ENCODE measurements at places on chromosomes 4 and X.
A peak's percentile ranks its signal among the peaks of the same experiment; 100 is the strongest.

DNA sequence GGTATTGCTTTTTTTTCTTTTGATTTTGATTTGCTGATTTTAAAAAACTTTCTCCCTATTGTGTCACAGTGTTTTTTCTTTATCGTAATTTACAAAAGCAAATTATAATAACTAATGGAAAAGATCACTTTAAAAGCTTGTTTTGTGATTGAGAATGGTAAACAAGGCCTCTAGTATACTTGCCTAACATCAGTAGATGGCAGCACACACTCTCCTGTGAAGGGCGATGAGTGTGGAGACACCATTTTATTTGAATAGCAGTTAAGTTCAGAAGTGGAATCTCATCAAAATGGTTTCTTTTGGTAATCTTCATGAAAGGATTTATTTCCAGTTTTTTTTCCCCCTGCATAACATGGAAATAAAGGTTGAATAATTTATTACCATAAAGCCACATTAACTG, 72.3 kb downstream of the PAK3 start:
- peak; percentile 47 for DNase-seq

DNA sequence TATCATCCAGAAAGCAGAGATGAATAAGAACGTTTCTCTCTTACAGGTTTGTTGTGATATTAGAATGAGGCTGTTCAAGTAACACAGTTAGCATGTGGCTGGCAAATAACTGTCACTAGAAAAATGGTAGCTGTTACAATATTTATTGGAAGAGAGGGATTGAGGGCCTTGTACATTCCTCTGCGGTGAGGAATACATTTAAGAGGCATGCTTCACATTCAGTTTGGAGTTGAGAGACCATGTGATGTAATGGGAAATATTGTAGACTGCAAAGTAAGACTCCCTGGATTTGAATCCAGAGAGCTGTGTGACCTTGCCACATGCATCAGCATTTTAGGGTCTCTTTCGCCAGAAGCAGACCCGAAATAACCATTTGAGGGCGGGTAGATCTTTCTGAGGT, 104.8 kb upstream of the KIT start:
- no peak for DNase-seq

GRCh38 chr4:24743927-24744326, 51.4 kb upstream of the SOD3 start:
- DNase-seq: no peak

GRCh38 chr4:183675625-183676024, 16.5 kb downstream of the TRAPPC11 start:
- DNase-seq: no peak

- DNase-seq: no peak
Measured at GRCh38 chr4:185920171-185920570, 108.2 kb upstream of the SORBS2 start.

GRCh38 chrX:1444561-1445500, 7.9 kb downstream of the ASMTL start:
- DNase-seq: no peak

DNA sequence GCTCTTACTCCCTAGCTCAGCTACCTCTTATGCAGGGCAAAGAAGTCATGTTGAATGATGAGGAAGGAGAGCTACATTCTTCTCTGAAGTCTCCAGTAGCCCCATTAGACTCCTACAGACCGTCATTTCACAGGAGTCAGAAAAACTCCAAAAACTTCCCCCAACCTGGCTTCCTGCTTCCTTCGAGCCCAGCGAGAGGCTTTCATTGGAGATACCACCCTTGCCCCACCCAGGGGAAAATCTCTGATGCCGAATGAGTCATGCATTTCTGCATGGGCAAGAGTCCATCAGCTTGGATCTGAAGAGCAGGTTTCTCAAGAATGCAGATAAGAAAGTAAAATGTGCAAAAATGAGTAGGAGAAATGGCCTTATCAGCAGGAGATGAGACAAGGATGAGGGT, 53.0 kb downstream of the ARSF start:
- no peak for DNase-seq

DNA sequence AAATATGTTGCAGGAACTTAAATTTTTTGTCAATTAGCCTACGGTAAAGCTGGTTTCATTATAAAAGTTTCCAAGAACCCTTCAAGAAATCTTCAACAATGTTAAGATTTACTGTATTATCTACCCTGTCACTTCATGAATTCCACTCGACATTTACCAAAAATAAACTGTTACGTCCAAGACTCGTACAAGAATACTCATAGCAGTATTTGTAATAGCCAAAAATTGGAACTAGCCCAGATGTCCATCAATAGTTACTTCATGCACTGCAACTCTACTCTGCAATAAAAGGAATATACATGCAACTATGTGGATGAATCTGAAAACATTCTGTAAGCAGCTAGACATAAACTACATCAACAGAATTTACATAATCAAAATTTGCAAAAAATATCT, 13.4 kb downstream of the RBMX start:
- DNase-seq: no peak

DNA sequence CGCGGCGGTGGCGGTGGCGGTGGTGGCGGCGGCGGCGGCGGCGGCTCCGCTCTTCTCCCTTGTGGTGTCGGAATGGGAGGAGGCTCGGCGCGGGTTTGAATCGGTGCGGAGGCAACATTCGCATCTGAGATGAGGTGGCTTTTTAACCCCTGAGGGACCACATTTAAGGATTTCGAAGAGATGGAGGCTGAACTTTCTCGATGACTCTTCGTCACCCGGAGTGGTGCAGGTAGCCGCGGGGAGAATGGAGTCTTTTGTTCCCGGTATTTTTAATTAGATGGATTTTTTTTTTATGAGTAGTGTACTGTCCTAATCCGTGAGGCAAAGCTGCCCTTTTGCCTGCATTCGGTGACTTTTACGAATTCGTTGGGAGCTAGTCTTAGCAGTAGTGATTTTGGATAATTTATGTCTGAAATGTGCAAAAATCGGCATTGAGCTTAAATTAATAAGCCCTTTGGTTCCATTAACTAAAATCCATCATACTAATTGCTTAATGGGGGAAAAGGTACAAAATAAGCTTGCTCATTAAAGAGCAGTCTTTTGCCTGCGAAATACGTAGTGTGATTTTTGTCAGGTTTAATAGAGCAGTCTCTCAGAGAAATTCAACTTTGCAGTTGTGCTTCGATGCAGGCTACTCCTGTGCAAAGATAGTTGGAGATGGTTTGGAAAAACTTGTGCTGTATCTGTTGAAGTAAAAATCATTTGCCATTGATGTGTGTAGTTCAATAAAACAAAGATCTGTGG, 206.2 kb downstream of the TENM3 start:
- DNase-seq: no peak

- DNase-seq: no peak
Measured at GRCh38 chr4:139137763-139138162, 39.3 kb downstream of the ELF2 start.

DNA sequence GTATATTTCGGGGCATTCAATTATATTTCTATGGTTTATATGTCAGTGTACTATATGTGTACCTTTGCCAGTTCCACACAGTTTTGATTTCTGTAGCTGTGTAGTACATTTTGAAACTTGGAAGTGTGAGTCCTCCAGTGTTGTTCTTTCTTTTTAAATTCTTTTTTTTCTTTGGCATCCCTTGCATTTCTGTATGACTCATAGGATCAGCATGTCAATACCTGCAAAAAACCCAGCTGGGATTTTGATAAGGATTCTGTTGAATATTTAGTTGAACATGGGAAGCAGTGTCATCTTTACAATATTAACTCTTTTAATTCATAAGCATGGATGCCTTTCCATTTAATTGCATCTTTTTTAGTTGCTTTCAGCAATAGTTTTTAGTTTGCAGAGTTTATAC, 100.0 kb downstream of the SH3BGRL start:
- no peak for DNase-seq

DNA sequence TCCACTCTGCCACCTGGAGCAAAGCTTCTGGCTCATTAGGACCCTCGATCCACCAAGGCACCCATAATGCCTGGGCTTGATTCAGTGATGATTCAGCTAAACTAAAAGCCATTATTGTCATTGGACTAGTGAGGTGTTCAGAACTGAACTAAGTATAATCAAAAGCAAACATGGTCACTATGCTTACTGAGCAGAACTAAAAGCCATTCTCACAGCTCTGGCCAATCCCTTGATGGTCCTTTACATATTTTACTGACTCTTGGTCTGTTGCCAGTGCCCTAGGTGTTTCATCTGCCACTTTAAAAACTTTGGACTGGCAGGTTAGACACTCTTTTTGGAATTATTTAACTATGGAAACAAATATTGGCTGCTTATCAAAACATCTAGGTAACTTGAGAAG, 703.5 kb downstream of the FAT4 start:
- DNase-seq: no peak

- DNase-seq: no peak
Measured at GRCh38 chr4:63578383-63578782, 830.9 kb downstream of the TECRL start.

DNA sequence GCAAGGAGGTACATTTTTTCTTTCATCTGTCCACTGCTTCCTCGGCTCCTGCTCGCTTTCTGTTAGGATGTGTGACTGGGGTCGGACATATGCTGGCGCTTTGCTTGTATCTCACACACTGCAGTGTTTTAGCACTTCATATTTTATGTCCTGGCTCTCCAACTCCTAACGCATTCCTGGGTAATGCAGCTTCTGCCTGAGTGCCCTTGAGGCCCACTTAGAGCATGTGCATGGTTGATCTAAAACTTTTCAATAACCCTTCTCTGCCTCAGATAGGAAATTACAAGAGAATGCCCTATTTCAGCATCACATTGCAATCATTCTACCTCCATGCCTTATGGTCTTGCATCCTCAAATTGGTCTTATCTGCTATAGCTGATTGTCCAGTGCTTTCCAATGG, 65.3 kb downstream of the NEIL3 start:
- no peak for DNase-seq

GRCh38 chr4:7657545-7658297, 223.0 kb upstream of the PSAPL1 start:
- DNase-seq: no peak

GRCh38 chr4:22707390-22707789, 14.7 kb downstream of the GBA3 start:
- DNase-seq: no peak

GRCh38 chr4:23438764-23439163, 451.1 kb downstream of the PPARGC1A start:
- no peak for DNase-seq

GRCh38 chrX:131831185-131831520, 191.9 kb upstream of the STK26 start:
- no peak for DNase-seq

GRCh38 chr4:151676301-151676700, 84.5 kb downstream of the GATB start:
- no peak for DNase-seq

- no peak for DNase-seq
Measured at GRCh38 chr4:92251711-92252110, 52.1 kb upstream of the GRID2 start.

DNA sequence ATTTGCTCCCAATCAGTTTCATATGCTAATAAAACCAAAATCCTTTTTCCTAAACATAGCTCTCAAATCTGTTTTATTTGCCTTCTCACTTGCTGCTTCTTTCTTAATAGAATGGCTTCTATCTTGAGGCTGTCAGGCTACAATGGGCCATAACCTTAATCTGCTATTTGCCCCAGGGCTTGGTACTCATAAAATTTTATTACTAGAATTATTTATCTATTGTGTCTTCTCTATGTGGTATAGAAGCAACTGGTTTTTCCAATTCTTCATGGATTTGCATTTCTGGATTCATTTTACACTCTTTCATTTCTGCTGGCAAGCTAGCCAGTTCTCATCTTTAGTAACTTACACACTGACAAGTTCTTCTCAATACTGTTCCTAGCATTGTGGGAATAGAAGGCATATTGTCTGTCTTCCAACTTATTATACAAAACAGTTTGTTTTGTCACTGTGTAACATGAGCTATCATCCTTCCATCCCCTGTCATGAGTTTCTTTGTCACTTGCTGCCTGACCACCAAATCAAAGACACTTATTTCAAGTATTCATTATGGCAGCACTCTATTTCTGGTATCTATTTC, 96.6 kb upstream of the KCNIP4 start:
- no peak for DNase-seq

- DNase-seq: no peak
Measured at GRCh38 chrX:68420559-68420958, 12.7 kb downstream of the OPHN1 start.

DNA sequence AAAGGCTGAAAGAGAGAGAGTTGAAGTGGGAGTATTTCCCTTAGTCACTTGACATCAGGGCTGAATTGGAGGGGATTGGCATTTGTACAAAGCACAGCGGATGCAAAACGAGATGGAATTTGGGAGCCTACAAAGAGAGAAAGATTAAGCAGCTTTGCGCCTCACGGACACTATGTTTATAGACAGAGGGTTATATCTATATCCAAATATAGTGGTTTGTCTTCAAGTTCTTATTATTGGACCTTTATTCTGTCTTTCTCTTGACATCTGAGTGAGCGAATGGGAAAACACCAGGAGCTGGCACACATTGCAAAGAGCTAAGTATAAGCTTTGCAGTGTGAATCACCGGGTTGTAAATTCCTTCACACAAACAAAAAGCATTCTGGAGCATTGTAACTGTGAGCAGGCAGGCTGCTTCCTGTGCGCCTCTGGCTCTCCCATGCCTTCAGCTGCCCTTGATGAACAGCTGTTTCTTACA, 500.2 kb downstream of the STIM2 start:
- DNase-seq: no peak

- no peak for DNase-seq
Measured at GRCh38 chrX:32480019-32480418, 731.3 kb downstream of the DMD start.

DNA sequence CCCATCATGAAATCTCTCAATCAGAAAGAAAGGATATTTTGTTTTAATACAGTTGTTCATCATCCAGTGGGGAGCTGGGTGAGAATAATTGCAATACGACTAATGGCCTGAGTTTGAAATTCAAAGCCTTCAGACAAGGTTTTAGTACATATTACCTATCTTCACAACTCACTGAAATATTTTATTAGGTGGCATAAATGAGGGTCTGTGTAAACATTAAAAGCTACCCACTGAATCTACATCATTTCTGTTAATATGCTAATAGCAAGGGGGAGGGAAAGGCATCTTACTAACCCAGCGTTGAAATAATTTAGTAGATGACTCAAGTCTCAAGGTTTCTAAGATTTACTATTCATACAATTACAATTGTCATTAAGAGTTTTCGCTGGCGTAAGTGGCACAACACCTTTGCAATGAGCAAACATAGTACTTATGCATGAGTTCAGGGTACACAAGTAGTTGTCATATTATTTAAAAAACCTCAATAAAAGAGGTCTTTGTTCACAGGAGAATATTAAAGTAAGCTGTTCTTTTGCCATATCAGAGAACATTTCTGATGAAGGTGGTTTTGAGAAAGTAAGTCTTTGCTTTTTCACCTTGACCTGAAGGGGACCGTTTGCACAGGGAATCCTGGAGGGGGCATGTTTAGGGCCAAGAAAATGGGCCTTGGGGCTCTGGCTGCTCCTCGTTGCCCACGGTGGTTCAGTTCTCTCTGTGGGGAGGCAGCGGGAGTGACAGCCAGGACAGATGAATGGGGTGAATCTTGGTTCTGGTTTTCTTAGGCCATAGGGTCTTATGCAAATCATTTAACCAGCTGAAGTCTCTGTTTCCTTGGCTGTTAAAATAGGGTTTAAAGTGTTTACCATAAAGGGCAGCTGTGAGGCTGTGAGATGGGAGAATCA, 4.5 kb upstream of the RHOH start:
- DNase-seq: no peak
